ENCODE measurements at places on chromosomes 2 and 18.

GRCh38 chr2:194289712-194290346 lies 1367.2 kb upstream of the SLC39A10 start:
- DNase-seq: no peak

DNA sequence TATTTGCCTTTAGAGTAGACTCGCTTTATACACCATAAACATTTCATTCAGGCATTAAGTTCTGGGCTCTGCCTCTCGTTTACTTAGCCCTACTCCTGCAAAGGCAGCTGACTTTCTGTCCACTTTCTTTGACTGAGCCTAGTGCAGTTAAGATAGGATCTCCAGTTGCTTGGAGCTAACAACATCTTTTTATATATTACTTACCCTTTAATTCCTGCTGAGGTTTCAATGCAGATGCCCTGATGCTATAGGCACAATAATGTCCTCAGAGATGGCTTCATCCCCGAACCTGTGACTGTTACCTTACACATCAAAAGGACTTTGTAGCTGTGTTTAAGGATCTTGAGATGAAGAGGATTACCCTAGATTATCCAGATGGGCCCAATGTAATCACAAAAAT lies 505.8 kb upstream of the TNP1 start:
- no peak for DNase-seq

DNA sequence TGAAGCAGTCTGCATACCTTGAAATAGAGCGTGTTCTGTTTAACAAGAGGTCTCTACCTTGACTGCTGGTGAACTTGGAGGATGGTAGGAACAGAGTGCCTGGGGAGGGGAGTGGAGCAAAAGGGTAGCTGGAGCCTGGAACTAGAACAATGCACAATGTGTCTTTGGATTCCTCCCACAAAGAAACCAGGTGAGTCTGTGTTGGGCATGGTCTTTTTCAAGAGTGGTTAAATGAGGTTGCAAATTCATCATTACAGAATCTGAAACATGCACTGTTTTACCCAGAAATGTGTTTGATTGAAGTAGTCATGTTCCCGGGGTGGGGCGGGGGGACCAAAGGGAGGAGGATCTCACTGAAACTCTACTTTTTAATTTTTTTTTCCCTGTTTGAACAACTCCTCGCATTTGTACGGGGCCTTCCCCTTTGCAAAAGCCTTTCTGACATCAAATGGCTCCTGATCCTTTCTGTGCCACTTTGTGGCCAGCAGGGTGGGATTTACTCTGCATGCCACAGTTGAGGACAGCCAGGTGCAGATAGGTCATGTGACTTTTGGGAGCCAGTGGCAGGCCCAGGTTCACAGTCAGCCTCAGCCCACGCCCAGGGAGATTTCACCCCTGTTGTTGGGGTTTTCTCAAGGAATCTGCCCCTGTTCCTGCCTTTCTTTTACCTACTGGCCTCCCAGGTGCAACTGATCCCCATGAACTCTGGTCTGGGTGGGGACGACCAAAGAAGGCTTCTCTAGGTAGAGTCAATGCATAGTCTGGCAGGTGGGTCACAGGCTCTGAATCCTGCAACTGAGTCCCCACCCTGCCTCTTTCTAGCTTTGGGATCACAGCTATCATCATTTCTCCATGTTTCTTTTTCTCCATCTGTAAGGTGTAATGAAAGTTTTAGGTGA lies 28.2 kb downstream of the MYCN start:
- no peak for DNase-seq

- DNase-seq: peak; percentile 51
These were observed at the start of gene SPIRE1 for GRCh38 chr18:12657684-12658425. SPIRE1 (minus strand) TSS chr18:12658107; CDS start chr18:12657866, 241 bp downstream.

- DNase-seq: no peak
These were observed 25.9 kb downstream of the AQP4 start for GRCh38 chr18:26839609-26840008.

- no peak for DNase-seq
These were observed 32.5 kb downstream of the CDC42EP3 start for GRCh38 chr2:37638973-37639372.

- DNase-seq: no peak
These were observed 159.8 kb downstream of the DDX1 start for GRCh38 chr2:15751477-15751876.

DNA sequence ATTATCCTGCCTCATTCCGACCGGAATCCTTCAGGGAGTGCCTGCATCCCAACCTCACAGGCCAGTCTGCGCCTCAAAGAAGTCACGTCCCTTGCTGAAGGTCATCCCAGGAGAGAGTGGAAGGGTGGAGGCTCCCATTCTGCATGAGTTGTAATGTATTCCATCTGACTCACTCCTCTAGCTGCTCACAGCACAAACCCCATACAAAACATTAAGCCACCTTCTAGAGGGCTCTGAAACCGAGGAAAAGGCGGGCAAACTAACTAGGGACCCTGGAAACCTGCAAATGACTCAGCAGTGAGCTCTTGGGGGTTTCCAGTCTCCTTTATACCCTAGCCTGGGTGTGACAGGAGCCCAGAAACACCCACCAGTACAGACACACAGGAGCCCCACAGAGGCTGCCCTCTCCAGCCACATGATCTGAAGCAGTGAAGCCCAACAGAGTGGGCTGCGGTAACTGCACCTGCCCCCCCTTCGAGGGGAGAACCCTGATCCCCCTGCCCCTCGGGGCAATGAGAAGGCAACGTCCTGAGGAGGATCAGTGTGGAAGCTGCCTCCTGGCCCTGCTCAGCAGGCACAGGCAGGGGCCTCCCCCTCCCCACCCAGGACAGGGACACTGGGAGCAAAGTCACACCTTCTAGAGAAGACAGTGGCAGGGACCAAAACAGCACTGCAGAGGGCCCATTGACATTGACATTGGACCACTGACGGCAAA lies 69.3 kb upstream of the SNTG2 start:
- DNase-seq: no peak

DNA sequence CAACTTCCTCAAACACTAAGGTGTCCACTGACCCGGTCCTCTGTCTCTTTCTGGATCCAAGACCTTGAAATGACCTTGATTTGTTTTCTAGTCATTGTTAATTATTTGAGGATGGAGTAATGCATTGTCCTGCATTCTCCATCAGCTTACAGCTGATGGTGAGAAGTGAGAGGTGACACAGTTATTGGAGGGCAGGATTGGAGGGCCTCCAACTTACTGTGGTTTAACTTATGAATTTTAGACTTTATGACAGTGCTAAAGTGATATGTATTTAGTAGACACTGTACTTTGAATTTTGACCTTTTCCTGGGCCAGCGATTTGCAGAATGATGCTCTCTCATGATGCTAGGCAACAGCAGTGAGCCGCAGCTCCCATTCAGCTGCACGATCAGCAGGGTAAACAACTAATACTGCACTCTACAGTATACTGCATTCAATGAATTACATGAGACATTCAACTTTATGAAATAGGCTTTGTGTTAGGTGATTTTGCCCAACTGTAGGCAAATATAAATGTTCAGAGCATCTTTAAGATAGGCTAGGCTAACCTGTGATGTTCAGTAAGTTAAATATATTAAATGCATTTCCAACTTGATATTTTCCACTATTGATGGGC lies 200.0 kb upstream of the MEX3C start:
- DNase-seq: no peak

Measured in cardiac fibroblast (primary cell).